Stimulated activated CD4-positive, alpha-beta T cell treated with anti-CD3 and anti-CD28 coated beads, Interleukin-1b, Interleukin-23, amount 100 ng/mL, for 1 hour (primary cell): ENCODE measurements at places on chromosomes 3 and 15.

DNA sequence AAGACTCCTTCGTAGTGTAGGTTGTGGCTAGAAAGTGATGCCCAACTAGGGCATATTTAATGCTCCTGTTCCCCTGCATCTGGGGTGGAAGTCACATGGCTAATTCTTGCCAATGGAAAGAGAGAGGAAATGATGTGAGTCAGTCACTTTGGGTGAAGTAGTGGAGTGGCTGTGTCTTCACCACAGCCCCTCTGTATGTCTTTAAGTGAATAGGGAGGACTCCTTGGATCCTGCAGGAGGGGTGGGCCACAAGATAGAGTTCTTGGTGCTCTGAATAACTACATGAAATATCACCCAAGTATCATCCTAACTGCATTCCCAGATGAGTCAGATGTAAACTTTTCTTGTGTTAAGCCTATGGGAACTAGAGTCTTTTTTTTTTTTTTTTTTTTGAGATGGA is 17.8 kb upstream of the MB21D2 start:
- no peak for DNase-seq

GRCh38 chr3:39499651-39500273 is 32.3 kb downstream of the MOBP start:
- DNase-seq, result no peak

- DNase-seq, result no peak
Observed at GRCh38 chr15:101112336-101113113, 139.3 kb downstream of the CHSY1 start.

GRCh38 chr3:54279005-54279583 is 156.7 kb downstream of the CACNA2D3 start:
- DNase-seq, result no peak

- no peak for DNase-seq
Observed at GRCh38 chr15:28184166-28184565, 85.1 kb upstream of the OCA2 start.

- DNase-seq, result no peak
Observed at GRCh38 chr3:17258823-17259436, 374.2 kb downstream of the PLCL2 start.

DNA sequence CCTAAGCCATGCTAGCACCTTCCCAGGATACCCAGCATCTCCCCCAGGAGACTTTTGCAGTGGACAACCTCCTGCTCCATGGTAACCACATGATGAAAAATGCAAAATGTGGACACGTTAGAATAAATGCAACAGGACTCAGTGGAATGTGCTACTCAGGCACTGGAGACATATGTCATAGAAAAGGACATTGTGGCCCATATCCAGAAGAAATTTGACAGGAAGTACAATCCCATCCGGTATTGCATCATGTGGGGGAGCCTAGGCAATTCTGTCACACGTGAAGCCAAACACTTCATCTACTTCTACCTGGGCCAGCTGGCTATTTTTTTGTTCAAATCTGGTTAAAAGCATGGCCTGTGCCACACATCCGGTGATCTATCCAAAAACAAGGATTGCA is 227.2 kb upstream of the GPR149 start:
- DNase-seq, result no peak
